T-helper 2 cell (primary cell): ENCODE measurements at places on chromosomes 2 and 18.
A peak's percentile ranks its signal among the peaks of the same experiment; 100 is the strongest.

DNA sequence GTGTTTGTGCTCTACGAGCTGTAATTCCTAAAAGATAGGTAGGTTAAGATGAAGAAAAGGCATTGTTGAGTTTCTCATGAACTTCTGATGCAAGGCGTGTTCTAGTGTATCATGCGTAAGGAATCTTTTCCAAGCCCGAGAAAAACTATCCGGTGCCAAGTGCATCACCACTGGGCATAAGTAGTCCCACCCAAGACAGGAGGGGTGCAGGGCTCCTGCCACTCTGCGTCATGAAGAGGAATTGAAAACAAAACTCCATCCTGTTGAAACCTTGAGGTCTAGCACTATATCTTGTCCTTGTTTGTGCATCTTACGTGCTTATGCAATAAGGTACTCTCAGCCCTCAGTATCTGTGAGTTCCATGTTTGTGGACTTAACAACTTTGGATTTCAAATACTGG lies 45.7 kb downstream of the RAB31 start:
- DNase-seq, result no peak

DNA sequence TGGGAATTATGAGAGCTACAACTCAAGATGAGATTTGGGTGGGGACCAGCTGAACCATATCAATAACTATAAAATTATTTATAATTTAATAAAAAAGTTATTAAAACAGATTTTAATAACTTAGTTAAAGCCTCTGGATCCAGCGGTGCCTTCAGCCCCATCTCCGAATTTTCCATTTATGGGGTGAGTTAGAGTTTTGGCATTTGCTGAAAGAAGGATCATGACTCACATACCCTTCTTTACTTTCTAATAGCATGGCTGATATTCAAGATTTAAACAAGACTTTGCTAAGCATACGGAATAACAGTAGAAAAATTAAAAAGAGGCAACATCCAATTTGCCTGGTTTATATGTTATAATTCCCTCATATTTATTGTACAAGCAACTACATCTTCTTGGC lies 94.5 kb downstream of the RDH14 start:
- no peak for DNase-seq

GRCh38 chr18:11713756-11714155 lies 24.7 kb downstream of the GNAL start:
- no peak for DNase-seq

GRCh38 chr2:231361701-231362554 lies 33.6 kb upstream of the B3GNT7 start:
- DNase-seq, result no peak

- DNase-seq, result no peak
Measured at GRCh38 chr2:239609162-239609561, 208.3 kb upstream of the HDAC4 start.

- peak; percentile 99 for DNase-seq
Measured at GRCh38 chr18:63422087-63422863, at the start of gene VPS4B. Gene VPS4B (minus strand): TSS chr18:63422476. CDS start chr18:63422259, 217 bp downstream.

DNA sequence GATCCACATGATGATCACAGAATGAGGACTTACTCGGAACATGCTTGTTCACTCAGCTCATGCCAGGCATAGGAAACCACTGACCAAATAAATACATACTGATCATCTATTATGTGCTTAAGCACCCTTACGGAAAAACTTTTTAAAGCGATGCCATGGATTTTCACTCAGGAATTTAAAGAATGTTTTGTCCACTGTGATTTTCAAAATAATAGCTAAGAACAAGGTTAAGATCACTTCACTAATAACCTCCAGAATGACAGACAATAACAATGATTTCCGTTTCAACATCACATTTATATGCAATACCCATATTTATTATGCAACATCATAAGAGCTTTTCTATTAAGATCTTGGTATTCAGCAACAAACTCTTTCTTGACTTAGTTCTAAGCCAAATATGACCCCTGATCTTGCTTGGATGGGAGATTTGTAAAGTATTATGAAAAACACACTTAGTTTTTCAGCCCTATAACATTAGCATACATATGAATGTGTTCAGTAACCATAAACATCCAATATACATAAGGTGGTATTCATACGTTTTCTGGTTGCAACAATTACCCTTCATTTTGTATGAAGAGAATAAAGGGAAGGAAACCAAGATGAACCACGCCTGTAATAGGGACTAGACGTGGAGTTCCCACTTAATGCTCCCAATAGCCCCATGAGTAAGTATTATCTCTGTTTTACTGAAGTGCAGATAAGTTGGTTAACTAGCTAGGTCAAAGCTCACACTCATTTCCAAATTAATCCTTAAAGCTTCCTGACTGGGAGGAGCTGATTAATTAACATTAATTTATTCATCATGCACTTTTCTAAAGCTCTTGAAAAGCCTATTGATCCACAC lies 1.9 kb downstream of the CD302 start:
- no peak for DNase-seq

DNA sequence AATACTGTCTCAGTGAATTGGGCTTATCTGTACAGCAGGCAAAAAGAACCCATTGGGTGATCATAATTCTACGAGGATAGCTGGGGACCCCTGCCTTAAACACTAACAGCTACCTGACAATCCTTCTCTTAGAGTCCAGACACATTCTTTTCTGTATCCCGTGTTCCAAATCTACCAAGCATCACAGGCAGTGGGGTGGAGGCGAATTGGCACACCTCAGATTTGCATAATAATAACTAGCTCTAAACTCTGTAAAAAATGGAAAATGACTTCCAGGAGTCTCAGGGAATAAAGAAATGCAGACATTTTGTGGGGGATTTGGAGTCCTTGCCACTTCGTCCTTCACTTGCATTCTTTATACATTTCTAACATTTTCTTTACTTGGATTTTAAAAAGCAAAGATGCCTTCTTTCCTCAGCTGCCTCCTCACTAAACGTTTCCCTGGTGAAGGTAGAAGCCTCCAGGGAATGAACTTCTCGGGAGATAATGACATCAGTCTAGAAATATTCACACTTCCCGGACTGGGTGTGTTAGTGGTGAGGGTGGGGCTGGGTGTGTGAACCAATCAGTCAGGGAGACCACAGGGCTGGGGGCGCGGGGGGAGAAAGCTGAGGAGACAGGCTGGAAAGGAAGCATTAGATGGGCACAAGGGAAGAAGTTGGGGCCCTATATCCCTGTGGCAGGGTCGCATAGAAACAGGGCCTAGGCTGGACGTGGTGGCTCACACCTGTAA lies 59.1 kb upstream of the BOD1L2 start:
- DNase-seq, result no peak

- DNase-seq, result no peak
Measured at GRCh38 chr2:199336546-199336945, 121.2 kb downstream of the SATB2 start.

GRCh38 chr2:196113061-196113974 lies 44.7 kb upstream of the DNAH7 start:
- DNase-seq, result no peak

- no peak for DNase-seq
Measured at GRCh38 chr18:62988471-62988870, 273.1 kb downstream of the PHLPP1 start.

DNA sequence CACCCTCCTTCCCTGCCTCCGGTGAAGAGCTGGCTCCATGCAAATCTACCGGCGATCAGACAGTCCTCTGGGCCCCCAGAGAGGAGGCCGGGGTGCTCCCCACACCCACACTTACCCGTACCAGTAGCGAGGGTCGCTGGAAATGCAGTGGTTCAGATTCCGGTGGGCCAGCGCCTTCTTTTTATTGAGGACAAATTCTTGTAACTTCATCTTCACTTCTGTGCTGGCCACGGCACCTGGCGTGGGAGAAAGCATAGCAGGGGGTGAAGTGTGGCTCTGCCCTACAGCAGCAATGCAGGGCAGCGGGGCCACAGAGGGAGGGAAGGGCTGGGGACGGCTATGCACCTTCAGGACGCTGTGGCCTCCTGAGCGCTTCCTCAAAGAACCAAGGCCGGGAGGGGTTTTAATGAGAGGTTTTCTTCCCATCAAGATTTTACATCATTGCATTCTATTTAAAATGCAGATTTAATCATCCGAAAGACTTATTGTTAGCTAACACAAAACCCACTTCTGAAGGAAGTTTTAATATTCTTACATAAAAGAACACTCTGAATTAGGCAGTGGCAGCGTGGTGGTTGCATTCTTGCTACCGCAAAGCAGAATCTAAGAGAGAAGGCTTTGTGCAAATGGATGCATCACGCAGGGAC lies 237.0 kb downstream of the HDAC4 start:
- DNase-seq, result no peak

DNA sequence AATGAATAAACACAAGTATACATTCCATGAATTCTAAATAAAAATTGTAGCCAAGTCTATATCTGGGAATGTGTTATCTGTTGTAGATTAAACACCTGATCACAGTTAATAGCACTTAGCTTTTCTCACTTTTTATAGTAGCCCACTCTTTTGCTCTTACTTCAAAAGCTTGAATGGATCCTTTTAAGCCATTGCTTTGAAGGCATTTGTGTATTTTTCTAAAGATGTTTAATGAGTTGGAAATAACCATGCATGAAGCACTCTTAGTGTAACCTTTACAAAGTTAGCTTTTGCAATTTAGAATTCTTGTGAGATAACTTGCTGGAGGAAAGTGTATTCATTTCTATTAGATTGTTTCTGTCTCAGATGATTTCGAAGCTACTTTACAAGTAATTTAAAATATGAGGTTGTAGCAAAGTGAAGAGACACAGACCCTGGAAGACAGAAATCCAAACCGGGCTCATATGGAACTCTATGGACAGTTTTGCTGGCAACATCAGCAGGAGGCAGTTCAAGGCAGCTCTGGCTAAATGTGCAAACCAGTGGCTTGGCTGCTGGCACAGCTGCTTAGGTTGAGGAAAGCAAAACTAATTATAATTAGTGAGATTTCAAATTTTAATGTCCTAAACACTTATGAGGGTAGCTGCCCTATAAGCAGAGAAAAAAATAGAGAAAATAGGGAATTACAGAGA lies 469.8 kb upstream of the ZEB2 start:
- DNase-seq, result no peak

DNA sequence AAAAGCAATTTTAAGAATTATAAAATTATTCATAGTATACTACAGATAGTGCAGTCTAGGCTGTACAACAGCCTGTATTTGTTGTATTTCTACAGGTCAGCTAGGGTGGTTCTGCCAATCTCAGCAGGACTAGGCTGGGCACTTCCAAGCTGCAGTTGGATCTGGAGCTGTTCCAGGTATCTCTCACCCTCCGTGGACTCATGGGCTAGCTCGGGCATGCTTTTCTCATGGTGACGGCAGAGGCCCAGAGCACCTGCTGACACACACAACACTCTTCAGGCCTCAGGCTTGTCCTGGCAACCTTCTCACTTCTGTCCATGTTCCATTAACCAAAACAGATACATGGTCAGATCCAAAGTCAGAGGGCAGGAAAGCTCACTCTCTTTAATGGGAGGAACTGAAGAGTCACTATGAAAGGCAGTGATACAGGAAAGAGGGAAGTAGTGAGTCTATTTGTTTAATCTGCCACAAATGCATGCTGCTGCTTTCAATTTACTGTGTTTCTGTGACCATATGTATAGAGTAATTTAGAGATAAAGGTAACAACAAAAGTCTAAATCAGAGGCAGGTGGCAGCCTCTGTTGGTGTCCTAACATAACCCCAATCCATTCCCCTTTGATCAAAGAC lies 462.4 kb upstream of the ACVR2A start:
- no peak for DNase-seq

DNA sequence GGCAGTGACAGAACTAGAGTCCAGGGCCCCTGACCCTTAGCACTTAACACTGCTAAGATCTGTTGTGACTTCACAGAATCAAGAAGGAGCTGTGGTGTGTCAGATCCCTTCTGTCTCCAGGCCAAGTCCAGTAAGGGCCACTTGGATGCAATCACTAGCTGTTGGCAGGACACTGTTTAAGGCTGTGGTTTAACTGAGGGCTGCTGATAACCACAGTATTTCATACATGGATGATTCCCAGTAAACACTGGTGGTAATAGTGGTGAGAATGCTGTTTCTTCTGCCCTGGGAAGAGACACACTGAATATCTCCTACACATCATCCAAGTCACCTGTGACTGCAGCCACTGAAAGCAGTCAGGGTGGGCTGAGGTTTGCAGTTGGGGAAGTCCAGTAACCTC lies 77.7 kb upstream of the FBXO11 start:
- DNase-seq, result no peak

DNA sequence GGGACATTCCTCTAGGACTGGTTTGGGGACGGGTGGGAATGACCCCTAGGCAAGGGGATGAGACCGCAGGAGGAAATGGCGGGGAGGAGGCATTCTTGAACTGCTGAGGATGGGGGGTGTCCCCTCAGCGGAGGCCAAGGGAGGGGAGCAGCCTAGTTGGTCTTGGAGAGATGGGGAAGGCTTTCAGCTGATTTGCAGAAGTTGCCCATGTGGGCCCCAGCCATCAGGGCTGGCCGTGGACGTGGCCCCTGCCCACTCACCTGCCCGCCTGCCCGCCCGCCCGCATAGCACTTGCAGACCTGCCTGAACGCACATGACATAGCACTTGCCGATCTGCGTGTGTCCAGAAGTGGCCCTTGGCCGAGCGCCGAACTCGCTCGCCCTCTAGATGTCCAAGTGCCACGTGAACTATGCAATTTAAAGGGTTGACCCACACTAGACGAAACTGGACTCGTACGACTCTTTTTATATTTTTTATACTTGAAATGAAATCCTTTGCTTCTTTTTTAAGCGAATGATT lies 4.9 kb downstream of the INHBB start:
- DNase-seq, result no peak

DNA sequence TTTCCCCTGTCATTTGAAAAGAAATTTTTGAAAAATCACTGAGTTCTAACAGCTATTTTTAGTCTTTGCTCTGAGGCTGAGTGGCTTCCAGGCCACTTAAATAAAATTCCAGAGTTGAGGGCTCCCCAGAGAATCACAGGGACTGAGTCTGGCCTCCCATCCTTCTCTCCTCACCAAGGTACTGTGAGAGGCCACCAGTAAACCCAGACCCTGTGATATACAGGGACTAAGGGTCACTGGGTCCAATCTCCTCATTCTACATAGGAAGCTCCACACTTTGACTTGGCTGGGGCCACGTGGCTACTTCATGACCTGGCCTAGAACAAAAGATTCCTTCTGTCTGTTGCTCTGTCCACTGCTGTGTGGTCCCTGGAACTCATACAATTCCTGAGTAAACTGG lies 123.2 kb upstream of the CDCA7 start:
- DNase-seq, result no peak

GRCh38 chr2:222490131-222490530 lies 65.8 kb downstream of the SGPP2 start:
- no peak for DNase-seq

DNA sequence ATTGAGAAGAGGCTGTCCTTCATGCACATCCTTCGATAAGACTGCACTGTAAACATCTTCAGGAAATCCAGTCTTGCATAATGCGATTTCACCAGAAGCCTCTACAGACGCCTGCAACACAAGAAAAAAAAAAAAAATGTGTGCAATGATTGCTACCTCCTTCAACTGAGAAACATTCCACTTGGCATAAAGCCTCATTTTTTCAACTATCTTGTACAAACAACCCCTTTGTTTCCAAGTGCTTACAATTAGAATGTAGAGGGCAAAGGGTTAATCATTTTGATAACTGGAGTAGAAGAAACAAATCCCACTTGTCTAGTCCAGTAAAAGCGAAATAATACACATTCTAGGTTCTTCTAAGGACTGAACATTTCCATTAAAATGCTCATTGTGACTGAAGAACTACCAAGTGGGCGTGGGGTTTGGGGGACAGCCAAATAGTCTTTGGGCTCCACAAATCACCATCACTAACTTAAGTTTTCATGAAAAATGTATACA lies 29.2 kb downstream of the CDH2 start:
- no peak for DNase-seq
